ENCODE measurements at places on chromosomes 16 and 17.

DNA sequence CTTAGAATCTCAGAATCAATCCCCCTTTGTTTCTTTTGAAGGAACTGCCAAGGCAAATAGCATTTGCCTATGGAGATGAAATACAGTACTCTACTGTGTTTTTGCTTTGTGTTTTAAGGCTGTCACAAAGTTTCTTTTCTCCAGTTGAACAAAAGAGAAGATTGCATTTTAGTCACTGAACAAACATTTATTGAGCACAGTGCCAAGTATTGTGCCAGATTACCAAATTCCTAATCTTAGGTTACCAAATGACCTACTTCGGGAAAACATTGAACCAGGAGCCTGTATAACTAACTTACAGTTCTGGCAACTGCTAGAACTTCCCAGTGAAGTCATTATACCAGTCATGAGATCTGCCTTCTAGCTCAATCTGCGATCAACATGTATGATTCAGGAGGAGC lies 3.0 kb upstream of the UBB start:
- DNase-seq, result no peak

GRCh38 chr17:1461198-1461944 lies 5.3 kb upstream of the CRK start:
- no peak for DNase-seq

DNA sequence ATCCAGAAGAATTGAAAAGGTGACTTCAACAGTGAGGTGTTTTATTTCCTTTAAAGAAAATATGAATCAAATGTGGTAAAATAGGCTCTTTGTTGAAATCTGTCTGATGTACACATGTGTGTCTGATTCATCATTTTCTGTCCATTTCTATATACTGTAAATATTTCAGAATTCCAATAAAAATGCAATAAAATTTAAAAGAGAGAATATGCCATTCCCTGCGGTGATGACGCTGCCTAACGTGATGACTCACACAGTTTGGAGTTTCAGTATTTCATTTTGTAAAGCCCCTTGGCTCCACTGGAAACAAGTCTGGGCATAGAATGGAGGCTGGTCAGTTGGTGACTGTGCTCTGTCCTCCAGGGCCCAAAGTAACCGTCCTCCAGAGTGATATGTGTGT lies 482.5 kb upstream of the CDH5 start:
- no peak for DNase-seq

- DNase-seq, result no peak
Measured at GRCh38 chr17:57480438-57481196, 224.3 kb downstream of the MSI2 start.

- DNase-seq, result peak; percentile 47
Measured at GRCh38 chr17:55576996-55577586, 65.8 kb upstream of the SMIM36 start.

DNA sequence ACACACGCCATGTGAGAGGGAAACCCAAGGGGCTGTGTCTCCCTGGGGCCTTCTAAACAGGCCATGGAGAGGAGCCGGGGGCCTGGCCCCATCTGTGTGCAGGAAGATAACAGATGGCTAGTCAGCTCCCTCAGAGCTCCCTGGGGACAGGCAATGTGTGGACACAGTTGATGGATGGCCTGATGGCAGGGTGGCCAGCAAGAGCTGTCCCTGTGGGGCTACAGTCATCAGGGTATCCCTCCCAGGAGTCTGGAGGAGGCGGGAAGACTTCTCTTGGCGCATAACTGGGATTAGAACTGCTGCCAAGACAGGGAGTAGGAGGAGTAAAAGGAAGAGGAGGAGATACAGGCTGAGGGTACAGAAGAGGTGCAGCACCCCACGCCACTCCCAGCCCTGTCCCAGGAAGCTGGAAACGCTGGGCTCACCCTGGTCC lies 17.3 kb downstream of the MYO18A start:
- no peak for DNase-seq

DNA sequence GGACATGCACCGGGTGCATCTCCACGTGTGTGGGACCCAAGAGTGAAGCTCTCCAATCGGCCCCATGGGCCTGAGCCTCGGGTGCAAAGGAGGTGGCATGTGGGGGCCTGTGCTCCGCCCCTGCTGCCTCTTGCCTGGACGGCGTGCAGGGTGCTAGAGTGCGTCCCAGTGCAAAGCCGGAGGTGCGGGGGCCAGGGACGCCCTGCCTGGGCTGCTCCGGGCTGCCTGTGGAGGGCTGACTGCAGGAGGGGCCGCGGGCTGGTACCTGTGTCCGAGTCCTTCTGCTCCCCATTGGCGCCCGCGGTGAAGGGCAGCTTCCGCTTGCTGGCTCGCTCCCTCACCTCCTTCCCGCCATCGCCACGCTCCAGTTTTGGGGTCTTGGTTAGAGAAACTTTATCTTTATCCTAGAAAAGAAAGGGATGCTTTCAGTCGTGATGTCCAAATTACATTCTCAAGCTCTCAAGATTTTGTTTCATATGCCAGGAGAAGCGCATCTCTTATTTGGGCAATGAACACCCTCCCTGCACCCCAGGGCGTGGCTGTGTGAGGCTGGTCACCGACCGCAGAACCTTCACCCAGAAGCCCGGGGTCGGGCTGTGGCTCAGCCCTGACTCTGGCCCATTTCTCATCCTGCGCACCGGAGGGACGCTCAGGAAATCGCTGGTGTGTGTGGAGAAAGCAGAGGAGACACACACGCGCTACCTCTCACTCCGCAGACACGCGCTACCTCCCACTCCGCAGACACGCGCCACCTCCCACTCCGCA lies 87.6 kb downstream of the ZNF778 start:
- no peak for DNase-seq

DNA sequence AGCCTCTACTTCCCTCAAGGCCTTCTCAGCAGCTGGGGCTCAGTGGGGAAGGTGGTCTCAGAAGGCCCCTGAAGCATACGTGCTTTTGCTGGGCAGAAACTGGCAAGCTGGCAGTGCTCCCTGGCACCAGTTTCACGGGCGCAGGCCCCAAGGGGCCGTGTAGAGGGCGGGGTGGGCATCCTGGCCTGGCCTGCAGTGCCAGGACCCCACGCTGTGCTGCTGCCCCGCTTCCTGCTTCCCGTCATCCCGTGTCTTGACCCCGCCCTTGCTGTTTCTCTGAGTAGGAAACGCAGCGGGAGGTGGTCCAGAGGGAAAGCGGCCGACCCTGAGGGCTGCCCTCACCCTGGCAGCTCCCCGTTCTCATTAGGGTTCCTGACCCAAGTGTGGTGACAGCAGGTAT lies 6.8 kb downstream of the CDK5R1 start:
- DNase-seq, result no peak

DNA sequence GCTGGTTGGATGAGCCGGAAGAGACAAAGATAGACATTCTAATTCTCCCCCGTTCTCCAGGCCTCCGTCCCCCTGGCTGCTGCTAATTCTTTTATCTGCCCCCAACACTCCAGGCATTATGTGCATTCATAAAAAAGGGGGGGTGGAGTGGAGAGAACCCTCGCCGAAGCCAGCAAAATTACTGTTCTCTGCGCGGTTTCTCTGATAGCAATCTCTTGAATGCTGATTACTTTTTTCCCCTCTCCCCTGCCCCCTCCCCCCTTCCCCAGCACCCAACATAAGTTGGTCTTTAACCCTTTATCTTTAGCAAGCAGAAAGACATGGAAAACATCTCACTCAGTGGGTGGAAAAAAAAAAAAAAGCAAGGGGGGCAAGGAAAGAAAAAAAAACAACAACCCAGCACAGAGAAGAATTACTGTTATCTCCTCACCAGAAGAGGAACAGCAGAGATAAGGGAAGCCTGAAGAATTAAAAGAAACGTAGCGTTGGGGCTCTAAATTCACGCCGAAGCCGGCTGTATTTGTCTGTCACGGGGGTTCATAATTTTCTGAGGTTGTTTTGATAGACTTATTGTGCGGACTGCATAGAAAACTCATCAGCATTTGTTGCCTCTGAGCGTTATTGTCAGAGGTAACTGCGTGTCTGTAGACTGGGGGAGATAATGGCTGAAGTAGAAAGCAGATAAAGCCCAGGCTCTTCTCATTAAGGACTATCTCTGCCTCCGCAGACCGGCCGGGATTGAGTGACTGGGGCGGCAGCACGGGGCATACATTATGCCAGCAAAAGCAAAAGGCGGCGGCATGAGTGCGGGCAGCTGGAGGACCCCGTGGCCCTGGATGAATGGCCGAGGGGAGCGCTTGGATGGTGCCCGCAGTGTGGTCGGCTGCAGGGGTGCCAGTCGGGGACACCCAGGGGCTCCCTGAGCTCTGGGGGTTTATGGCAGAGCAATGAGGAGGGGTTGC lies 126.9 kb downstream of the MRM1 start:
- peak; percentile 52 for DNase-seq

- DNase-seq, result no peak
Measured at GRCh38 chr16:89572485-89573205, 2.9 kb upstream of the CPNE7 start.

GRCh38 chr17:45277992-45278391 lies 16.1 kb upstream of the SPATA32 start:
- DNase-seq, result no peak

GRCh38 chr16:67190041-67190440 lies at the start of gene EXOC3L1:
EXOC3L1 (minus strand) TSS chr16:67190136; CDS start chr16:67189676, 460 bp downstream.
- no peak for DNase-seq

GRCh38 chr16:2154533-2155090 lies 970 bp upstream of the TRAF7 start:
- no peak for DNase-seq

GRCh38 chr16:74573622-74574021 lies 33.3 kb downstream of the GLG1 start:
- no peak for DNase-seq

DNA sequence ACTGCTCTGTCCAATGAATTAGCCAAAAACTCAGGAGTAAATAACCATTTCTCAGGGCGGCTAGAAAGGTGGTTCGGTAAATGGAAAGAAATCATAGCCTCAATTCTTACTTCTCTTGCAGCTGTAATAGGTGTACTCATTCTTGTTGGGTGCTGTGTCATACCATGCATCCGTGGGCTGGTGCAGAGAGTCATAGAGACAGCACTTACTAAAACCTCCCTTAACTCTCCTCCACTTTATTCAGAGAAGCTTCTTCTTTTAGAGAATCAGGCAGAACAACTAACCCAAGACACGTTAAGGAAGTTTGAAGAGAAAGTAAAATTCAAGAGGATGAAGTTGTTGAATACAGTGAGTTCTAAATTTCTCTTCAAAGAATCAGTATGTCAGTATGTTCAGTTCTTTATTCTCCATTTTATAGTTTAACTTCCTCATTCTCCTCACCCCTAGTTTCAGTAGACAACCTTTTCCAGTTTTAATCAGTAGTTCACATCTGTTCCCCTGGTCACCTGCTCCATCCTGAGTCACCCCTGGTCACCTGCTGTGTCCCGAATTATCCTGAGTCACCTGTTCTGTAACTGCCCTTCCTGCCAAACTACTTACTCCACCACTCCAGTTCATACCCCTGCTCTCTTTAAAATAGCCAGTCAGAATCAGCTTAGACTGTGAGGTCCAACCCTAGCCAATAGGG lies 85.9 kb downstream of the EMP2 start:
- no peak for DNase-seq

- peak; percentile 57 for DNase-seq
Measured at GRCh38 chr16:81424771-81425170, 19.8 kb upstream of the CMIP start.

Measured in T-helper 2 cell treated with Interferon-gamma antibody and Interleukin-4, amounts not matched to agents 5 μg/mL and 100 μg/mL, for 36 hours (primary cell).